ENCODE measurements at places on chromosomes 6 and 20.

DNA sequence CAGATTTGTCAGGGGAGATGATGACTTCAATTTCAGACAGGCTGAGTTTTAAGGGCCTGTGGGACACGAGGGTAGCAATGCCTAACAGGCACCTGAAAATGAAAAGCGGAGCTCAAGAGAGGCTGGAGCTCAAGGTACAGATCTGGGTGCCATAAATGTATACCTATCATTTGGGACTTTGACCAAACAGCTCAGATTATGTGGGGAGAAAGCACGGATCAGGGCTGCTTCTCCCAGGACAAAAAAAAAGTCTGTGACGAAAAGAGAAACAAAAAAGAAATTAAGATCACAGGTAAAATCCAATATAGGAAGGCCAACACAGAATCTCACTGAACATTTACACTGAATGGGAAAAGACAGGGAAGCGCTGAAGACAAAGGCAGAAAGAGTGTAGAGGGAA, 1.9 kb downstream of the PRELID3B start:
- DNase-seq = no peak

DNA sequence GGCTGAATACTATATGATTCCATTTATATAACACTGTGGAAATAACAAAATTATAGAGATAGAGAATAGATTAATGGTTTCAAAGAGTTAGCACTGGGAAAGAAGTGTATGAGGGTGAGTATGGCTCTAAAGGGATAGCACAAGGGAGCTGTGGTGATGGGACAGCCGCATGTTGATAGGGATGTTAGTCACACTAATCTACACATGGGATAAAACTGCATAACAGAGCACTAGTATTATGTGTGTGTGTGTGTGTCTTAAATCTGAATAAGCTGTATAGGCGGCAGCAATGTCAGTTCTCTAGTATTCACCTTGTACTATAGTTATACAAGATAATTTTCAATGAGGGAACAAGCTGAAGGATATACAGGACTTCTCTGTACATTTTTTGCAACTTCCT, 5.8 kb downstream of the CGA start:
- DNase-seq = no peak

DNA sequence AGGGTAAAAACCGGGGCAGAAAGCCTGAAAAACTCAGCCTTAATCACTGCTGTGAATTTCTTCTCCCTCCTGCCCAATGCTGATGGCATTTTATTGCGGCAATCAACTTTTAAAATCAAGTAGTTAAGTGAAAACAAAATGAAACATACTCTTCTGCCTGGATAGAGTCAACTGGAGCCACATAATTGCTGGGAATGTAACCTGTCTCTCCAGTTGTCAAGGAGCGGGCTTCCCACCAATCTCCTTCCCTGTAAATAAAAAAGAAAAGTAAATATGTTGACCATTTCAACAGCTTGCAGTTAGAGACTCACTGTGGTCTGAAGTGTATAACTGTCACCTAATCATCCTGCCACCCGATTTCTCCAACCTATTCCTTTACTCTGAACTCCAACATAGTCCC, 102.1 kb upstream of the TRAF3IP2 start:
- no peak for DNase-seq

DNA sequence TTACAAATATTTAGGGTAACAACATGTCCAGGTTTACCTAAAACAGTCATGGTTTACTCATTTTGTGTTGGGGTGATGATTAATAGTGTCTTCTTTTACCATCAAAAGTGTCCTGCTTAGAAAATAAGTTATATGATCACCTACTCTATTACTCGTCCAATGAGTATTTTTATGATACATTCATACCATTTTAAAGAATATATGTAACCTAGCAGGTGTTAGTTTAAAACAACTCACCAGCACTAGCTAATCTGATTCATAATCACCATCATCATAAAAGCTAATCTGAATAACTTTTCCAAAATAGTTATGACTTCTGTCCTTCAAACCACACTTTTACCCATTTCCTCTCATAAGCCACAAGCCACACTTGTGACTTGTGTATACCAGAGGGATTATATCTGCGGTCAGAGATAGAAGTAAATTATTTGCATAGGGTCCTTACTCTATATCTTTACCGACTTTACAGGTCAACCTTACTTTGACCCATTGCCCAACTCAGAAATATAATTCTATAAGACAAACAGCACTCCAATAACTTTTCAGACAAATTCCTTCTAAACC, 33.3 kb upstream of the NRN1 start:
- DNase-seq = no peak

DNA sequence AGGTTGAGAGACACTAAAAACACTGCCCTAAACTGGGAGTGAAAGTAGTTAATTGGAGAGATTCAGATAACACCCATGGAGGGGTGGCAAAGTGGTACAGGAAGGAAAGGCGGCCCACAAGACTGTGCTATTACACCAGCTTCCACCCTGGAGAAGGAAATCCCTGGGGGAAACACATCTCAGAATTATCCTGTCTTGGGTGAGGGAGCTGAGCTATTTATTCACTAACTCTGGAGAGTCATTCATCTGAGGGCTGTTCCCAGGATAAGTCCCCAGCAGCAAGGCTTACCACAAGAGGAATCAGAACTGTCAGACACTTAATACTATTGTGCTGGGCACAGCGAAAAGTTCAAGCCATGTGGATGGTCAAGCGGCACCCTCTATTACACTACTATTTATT, 9.9 kb downstream of the TBCC start:
- DNase-seq = no peak

GRCh38 chr6:100084316-100084990, 90.4 kb upstream of the MCHR2 start:
- no peak for DNase-seq

DNA sequence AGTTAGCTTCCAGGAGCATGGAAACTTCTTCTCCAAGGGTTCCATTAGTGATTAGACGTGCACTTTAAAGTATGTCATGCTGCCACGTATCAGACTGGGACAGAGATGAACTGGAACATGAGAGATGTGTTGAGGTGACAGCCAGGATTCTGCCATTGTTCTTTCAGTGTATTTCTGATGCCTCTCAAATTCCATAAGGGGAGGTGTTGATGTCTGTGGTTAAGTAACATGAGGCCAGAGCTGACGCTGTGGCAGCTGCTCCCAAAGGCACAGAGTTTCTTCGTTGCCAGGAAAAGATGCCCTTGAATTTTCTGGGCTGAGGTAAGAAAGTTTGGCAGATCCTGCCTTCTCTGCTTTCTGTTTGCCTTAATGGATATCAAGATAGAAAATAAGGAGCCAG, 63.5 kb downstream of the TRMT6 start:
- DNase-seq = no peak

GRCh38 chr6:131262060-131262459, 126.8 kb downstream of the AKAP7 start:
- no peak for DNase-seq

DNA sequence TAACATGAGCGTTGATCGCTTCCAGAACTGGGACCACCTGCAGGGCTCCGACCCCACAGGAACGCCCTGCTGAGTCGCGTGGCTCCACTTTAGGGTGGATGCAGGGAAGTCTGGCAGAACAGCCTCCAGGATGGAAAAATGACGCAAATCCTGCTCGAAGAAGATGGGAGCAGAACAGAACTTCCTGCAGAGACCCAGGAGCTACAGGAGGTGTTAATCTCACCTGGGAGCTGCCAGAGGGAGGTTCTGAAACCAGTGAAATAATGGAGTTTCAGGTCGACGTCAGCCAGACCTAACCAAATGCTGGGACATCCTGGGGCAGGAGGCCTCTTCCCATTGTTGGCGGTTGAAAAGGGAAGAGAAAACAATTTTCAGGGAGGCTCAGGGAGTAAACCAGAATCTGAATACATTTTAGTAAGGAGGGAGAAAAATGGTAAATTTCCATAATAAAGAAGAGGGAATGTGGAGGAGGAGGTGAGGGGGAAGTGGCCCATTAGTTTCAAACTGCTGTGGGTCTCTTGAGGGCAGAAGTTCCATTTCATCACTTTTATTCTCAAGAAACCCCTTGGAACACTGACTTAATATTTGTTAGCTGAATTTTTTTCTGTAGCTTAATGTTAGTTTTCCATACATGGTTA, 558.4 kb upstream of the CDH4 start:
- no peak for DNase-seq

DNA sequence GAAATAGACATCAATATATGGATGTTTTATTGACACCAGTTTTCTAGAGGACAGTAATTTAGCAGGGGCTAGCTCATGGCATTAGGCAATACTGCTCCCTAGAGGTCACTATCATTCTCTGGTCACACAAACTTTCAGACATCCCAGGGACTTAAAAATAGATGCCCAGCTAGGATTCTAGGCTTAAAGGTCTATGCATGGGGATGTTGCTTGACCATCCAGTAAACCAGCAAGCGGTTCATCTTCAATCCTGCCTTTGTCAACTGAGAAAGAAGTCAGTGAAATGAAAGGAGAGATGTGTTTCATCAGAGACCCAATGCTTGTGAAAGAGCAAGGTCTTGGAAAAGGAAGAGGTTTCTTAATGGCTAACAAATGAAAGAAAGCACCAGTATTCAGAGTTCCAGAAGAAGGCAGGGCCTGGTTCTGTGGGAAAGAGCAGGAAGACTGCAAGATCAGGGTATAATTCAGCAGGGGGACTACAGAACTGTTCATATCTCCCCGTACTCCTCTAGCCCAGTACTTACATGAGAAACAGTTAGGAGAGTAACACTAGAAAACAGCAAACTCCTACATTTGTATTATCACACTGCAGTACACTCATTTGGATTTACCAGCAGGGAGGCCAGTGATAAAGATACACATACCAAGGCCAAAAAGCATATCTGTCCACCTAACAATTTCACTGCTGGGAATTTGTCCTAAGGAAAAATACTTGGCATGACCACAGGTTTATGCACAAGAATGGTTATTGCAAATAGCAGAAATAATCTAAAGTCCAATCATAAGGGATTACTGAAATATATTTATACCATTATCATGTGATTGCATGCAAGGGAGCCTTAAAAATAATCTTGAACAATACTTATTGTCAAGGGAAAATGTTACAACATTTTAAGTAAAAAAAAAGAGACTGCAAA, 151.4 kb upstream of the LAMA2 start:
- peak; percentile 65 for DNase-seq

DNA sequence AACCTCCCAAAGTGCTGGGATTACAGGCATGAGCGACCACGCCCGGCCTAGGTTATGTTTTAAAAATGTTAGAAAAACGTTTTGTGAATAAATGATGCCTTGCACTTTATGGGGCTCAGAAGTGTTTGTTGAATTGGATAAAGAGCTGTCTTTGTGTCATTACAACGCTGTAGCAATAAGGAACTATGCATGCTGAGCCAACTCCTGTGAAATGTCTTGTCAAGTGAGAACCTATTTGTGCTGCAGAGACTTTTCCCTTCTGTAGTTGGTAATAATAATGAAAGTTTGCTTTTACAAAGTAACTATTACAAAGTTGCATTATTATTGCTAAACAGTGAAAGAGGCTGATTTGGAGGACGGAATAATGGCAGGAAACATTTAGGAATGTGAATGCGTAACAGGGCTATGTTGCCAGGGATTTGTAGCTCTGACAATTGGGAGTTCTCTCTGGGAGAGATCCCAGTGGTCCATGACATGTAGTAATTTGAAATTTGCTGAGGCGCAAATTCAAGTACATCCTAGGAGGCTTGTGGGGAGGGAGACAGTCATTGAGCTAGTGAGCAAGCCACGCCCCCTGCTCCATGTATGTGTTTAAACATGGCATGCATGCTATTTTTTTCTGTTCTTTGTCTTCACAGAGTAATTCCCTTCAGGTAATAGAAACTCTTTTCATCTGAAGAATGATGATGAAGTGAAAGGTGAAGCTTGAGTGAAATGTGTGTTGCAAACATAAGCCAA, 16.8 kb upstream of the BICRAL start:
- DNase-seq = no peak

DNA sequence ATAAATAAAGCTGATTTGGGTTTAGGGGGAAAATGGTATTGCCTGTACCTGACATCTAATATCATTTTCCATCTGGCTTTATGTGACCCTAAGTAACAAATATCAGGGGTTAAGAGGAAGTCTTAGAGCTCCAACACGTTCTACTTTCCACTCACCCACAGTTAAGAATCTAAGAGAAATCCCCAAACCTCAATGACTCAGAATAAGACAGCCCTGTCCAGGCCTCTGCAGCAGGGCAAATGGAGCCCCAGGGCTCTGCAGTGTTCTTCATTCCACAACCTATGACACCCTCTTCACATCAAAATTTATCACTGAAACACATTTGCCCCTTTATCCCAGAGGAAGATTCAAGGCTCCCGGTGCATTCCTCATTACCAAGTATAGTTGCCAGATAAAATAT, 20.3 kb upstream of the TENT5A start:
- DNase-seq = peak; percentile 70

DNA sequence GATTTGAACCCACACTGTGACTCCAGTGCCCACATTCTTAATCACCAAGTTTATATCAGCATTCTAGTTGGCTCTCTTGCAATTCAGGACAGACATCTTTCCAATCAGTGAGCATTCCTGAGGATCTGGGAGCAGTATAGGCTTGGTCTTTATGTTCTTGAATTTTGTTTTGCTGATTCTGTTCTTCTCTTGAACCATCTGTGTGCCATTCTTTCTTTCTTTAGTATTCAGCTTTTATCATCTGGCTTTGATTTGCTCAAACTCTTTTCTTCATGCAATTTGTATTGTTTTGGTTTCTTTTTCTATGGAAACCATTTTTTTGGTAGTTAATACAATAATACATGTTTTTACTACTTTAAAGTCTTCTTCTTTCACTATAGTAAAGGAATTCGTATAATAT, 162.4 kb downstream of the CD109 start:
- DNase-seq = no peak

GRCh38 chr6:136160250-136160649, 89.9 kb downstream of the MTFR2 start:
- no peak for DNase-seq

GRCh38 chr6:41846666-41847237, 48.4 kb downstream of the USP49 start:
- DNase-seq = peak; percentile 98

GRCh38 chr20:54475334-54476168, at the start of gene DOK5:
TSS of gene DOK5 (plus strand) at chr20:54475593. CDS start at chr20:54475947, 354 bp downstream.
- DNase-seq = no peak

- DNase-seq = peak; percentile 30
Measured at GRCh38 chr6:28776269-28777146, 147.3 kb downstream of the TRIM27 start.

GRCh38 chr20:49724408-49725223, 10.9 kb upstream of the B4GALT5 start:
- peak; percentile 38 for DNase-seq

DNA sequence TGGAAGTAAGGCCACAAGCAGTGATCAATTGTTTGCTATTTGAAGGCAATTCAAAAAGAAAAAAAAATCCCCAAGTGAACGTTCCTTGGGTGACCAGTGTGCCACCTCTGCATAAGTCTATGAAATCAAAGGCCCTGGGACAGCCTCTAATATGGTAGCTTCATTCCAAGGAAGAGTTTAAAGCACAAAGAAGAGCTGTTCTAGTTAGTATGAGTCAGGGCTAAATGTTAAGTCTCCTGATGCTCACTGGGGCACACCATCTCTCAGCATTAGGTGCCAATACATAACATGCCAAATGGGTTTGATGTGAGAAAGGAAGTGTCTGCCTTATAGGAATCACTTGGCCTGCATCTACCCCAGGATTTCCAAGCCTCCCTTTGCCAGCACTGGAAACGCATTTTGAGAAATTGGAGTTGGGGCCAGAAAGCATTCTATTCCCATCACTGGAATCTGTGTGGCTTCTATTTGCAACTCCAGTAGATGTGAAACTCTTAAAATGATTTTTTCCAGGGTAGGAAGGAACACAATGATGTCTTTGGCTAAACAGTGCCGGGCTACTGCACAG, 13.0 kb downstream of the UNC5CL start:
- DNase-seq = no peak

- DNase-seq = peak; percentile 41
Measured at GRCh38 chr6:80133020-80133419, 26.5 kb downstream of the BCKDHB start.

GRCh38 chr6:63940056-63940455, 304.5 kb downstream of the PHF3 start:
- no peak for DNase-seq
